ENCODE measurements at places on chromosomes 5 and 9.

GRCh38 chr5:51466214-51466613 is 83.0 kb downstream of the ISL1 start:
- DNase-seq = no peak

GRCh38 chr5:128536254-128537220 is 1.5 kb downstream of the FBN2 start:
- peak; percentile 14 for DNase-seq

- no peak for DNase-seq
Observed at GRCh38 chr9:32991897-32992594, 9.4 kb downstream of the APTX start.

GRCh38 chr9:89705651-89706050 is 100.8 kb downstream of the GADD45G start:
- no peak for DNase-seq

DNA sequence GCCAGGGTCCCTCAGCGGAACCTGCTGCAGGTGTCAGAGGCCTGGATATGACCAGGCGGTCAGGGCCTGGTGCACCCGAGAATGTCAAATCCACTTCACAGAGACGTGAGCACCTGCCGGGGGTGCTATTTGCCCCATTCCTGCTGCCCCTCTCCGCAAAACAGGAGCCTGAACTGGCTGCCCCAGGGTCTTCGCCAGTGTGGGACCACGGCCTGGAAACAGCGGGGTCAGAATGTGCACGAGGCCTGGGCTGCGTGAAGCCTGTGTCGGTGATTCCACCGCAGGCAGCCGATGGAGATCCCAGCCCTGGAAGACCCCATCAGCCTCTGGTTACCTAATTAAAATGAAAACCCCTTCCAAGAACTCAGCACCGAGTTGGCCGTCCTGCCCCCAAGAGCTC is 41.2 kb upstream of the TMEM250 start:
- no peak for DNase-seq

DNA sequence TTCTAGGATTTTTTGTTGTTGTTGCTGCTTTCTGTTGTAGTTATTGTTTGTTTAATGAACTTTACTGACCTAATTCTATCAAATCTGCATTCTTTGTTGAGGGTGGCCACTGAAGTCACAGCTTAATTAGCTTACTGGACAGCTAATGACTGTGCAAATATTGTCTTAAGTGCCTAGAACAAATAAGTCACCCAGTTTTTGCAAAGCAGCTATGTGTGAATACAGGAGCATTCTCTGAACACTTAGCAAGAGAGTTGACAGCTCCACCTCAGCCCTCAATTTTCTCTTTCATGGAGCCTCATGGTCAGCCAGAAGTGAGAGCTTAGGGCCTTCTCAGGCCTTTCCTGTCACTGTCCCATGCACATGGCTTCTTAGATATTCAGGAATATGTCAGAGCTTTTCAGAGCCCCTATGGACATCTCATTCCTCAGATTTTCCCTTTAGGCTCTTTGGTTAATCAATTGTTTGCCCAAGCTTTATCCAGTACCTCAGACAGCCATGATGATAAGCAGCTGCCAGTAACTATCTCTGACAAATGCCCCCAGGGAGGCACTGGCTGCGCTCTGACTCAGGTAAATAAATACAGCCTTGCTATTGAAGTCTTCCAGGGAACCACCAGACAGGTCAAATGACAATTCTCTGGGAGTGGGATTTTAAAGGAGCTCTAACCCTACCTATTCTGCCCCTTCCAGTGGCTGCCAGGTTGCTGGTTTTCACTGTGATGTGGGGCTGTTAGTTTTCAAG is 241.4 kb upstream of the IL12B start:
- DNase-seq = no peak

DNA sequence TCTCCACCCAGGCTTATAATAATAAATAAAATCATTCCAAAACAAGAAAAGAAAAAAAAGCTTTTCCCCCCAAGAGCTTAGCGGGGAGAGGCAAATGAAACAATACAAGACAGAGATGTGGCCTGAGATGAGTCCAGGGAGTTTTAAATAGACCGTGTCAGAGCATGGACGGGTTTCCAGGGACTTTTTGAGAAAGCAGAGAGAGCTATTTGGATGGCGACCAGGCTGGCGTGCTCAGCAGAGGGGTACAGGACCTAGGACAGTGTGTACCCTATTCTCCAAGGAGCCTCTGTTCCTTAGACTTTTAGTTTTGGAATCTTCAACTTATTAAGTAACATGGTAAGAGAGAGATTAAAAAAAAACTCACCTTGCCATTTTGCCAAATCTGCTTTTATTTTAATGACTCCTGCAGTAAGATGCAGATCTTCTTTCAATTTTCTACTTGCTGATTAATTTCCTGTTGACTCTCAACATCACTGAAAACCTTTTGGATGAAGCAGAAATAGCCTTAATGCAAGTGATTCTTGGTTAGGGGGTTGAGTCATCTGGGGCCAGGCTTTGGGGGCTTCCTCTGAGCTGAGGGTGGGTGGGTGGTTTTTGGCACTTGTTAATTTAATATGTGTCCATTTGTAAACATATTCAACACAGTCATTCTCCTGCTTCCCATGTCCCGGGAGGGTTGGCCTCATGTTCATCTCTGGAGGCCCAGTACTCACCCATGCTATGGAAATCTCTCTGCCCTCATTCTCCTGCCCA is 49.6 kb upstream of the OSMR start:
- DNase-seq = peak; percentile 70

DNA sequence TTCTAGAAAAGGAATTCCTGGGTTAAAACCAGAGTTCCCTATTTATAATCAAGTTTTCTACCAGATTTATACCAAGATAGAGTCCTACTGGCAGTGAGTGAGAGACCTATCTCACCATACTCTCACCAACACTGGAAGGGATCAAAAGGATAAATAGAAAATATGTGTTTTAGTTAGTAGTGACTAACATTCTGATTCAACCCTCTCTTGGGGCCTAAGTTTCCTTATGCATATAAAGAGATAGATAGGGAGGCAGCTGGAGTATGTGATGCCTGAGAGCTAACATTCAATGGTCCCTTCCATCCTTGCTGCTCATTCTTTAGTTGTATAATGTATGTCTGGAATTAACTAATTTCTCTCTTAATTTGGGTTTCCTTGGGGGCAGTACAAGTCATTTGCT is 32.0 kb downstream of the CKMT2 start:
- DNase-seq = no peak

DNA sequence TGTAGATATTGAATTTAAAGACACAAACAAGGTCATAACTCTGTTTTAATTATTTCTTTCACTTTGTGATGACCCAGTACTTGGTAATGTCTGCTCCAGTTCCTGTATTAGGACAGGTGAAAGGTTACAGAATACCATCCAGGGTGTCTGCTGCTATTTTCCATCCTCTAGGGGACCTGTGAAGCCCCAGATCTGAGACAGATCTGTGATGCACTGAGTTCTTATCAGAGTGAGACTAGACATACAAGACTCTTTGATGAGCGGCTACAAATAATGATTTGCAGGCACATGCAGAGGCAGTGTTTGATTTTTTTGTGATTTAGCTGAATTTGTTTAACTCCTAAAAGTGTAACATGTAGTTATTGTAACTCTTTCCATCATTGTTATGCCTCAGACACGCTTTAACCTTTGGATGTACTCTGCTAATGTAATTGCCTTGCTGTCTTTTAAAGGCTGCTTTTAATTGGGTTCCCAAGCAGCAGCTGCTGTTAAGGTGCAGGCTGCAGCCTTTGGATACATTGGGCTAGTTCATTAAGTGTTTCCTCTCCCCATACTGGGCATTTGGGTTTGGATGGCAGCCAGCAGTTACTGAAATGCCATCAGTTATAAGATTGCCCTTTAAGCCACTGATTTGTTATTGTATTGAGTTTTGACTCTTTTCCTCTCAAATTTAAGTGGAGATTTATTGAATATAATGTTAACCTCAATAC is 63.3 kb downstream of the RASGRF2 start:
- DNase-seq = no peak

DNA sequence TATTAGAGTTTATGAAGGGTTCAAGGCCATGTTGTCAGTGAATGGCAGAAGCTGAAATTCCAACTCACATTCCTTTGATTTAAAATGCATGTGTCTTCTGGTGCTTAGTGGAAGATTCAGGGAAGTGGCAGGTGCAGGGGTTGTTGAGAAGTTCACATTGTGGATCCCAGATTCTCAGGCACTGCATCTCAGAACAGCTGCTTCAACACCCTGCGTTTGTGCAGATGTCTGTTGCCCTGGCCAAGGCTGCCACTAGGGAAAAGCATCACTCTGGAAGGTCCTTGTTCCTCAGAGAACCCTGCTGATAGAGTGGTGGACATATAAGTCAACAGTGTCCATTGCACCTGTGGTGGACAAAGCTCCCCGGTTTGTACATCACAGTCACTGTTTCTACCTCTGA is 162.7 kb downstream of the PAPPA start:
- DNase-seq = no peak

DNA sequence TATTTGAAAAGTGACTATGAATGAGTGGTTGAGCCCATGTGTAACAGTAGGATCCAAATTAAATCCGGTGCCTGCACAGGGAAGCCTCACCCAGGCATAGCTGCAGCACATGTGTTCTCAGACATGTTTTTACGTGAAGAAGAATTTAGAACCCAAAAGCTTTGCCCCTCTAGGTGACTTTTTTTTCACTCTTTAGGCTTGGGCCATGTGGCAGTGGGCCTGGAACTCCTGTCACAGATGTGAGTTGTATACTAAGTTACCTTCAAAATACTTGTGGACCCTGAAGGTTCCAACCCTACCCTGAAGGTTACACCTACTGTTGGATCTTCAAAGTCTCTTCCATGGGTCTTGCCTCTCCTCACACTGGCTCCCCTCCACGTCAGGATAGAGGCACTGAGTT is 146.6 kb downstream of the GAS1 start:
- DNase-seq = no peak

GRCh38 chr9:129006328-129007034 is 21.6 kb downstream of the SH3GLB2 start:
- peak; percentile 58 for DNase-seq

- DNase-seq = no peak
Observed at GRCh38 chr5:10335711-10336470, 17.6 kb upstream of the MARCHF6 start.

DNA sequence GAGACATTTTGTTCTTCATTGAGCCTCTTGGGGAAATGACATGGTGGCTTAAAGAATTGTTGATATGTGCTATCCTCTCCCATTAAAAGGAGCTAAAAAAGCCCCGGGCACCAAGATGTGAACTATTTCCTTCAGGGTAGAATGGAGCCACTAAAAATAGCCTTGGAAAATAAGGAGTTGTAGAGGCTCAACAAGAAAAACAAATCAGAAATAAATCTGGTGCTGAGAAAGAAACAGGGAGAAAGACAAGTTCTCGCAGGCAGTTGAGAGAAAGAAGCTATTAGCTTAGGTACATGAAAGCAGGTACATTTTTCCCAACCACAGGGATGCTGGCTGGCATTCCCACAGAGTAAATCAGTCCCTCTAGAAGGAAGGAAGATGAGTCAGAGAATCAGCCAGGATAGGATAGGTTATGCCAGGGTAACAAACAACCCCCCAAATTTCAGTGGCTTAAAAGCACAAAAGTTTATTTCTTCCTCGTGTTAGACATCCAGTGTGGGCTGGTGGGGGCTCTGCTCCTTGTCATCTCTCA is 134.6 kb upstream of the ADRA1B start:
- no peak for DNase-seq

DNA sequence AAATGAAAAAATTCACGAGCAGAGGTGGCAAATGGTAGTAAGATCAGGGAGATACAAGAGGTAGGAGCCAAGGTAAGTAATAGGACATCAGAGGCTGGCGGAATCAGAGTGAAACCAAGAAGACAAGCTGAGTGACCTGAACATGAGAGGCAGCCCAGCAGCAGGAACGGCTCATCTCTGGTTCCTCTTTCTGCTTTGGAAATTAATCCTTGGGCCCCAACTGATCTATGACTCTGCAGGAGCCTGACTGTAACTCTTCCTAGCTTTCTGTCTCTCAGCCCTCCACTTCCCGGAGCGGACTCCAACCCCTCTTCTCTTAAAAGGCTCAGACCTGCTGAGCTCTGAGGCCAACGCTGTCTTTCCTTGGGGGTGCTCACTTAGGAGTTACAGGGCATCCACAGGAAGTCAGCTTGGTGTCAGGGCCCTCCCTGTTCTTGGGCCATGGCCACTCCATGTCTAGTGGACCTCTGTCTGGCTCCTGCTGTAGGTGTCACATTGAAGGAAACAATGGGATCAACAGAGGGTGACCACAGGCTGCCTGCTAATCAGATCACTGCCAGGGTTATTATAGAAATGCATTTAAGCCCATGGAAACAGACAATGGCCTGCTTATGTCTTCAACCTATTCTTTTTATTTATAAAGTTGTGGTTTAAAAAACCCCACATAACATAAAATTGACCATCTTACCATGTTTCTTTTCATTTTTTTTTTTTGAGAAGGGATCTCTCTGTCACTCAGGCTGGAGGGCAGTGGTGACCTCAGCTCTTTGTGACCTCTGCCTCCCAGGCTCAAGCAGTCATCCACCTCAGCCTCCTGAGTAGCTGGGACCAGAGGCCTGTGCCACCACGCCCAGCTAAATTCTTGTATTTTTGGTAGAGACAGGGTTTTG is 22.5 kb upstream of the SHB start:
- DNase-seq = no peak

GRCh38 chr5:56359809-56360685 is 126.9 kb upstream of the ANKRD55 start:
- no peak for DNase-seq

DNA sequence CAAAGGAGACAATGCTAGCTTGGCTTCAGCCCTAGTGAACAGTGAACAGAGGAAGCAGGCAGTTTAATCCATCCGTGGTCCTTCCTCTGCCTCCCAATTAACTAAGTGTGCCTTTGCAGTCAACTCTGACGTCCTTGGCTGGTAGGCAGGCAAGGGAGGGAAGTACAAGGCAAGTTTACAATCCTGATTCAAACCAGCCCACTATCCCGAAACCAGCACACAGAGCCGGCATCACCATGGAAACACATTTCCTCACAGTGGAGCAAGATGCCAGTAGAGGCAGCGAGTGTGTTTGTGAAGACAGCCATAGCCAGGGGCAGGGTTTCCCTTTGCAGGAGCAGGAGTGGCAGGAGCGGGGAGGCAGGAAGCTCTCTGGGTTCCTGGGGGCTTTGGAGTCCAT is 73.9 kb downstream of the GOLPH3 start:
- no peak for DNase-seq

GRCh38 chr5:135432113-135432512 is 15.0 kb downstream of the DCANP1 start:
- DNase-seq = no peak

DNA sequence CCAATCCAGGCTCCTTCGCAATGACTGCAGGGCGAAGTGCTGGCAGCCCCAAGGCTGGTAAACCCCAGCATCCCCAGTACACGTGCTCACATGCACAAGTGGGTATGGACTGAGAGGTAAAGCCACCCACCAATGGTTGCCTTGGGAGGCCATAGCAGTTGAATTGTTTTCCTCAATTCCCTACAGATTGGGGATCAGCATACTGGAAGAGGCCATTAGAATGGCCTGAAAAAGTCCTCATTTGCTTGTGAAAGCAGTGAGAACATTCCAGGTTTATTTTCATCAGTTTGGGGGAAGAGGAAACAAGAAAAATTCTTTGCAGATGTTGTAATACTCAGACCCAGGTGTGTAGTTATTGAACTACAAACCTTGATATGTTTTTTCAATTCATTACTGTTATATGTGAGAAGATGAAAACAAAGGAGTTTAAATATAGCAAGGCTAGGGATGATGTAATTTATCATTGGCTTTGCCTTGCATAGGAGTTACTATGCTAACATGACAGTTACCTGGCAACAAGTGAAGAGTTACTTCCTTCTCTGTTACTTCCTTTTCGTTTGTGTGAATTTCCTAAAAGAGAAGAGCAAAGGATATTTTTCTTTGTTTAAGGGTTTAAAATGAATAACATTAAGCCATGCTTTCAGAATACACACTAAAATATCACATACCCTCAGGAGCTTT is 36.4 kb downstream of the MTMR12 start:
- no peak for DNase-seq

- no peak for DNase-seq
Observed at GRCh38 chr9:34177593-34178435, 1.0 kb upstream of the UBAP1 start.
